B cell (primary cell): ENCODE measurements at places on chromosomes 11 and 22.

- peak; percentile 99 for DNase-seq
These were observed at the start of the genes KIF18A and METTL15 for GRCh38 chr11:28107750-28108618. Gene KIF18A, minus strand, starts transcription at chr11:28108156. Its CDS starts 10,209 bp downstream, at chr11:28097947. Gene METTL15, plus strand, starts transcription at chr11:28108388. Its CDS starts 4,947 bp downstream, at chr11:28113335.

DNA sequence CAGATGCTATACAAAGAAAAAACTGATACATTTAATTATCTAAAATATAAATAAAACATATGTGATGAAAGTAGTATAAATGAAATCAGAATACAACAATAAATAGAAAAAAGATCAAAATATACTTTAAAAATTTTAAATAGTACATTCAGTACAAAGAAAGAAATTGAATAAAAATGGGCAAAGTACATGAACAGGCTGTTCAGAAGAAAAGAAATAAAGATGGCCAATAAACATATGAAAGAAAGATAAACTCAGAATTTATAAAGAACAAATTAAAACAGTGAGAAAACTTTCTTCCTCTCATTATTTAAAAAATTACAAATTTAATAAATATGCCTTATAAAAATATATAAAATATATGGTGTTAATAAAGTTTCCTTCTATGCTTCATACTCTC, 50.5 kb upstream of the AMOTL1 start:
- DNase-seq: no peak

- no peak for DNase-seq
These were observed 3.9 kb downstream of the FRMD8 start for GRCh38 chr11:65390099-65390941.

DNA sequence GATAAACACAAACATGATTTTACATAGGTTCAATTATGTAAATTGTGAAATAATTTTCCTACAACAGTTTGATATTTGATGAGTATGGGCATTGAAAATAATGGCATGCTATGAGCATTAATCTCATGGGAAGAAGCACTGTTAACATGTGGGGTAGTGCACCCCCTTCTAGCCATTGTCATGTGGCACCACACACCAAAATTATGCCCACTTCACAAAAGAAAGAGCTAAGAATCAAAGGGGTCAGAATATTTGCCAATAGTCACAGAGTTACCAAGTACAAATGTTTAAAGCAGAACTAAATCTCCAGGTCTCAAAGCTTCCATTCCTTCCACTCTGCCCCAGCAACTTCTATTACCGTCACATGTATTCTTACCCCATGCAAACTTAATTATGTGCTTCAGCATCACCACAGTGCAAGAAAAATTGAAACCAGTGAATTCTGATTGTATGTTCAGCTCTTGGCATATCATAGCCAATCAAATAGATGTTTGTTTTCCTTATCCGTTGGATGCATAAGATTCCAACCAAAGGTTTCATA, 1273.8 kb downstream of the FAM181B start:
- no peak for DNase-seq

DNA sequence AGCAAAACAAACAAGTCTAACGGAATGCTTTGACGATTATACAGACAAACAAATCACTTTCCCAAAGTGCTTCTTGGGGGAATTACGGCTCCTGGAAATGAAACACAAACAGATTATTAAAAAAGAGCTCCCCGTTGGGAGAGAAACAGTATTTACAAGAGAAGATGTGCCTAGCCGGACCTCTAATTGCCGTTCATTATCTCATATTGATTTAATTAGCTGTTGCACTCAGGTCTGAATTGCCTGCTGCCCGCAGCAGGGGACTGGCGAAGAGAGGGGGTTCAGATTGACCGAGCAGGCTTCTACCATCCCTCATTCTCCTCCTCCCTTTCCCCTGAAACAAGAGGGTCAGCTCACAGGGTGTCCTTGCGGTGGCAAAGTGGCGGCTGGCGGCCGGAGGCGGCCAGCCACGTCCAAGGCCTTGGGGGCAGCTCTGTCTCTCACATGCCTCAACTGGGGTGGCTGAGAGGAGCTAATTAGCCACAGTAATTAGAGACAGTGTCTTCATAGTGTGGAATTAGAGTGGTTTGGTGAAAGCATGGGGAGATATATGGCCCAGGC, 295.1 kb downstream of the MIAT start:
- no peak for DNase-seq

- no peak for DNase-seq
These were observed 76.0 kb downstream of the MYEOV start for GRCh38 chr11:69369945-69370344.

DNA sequence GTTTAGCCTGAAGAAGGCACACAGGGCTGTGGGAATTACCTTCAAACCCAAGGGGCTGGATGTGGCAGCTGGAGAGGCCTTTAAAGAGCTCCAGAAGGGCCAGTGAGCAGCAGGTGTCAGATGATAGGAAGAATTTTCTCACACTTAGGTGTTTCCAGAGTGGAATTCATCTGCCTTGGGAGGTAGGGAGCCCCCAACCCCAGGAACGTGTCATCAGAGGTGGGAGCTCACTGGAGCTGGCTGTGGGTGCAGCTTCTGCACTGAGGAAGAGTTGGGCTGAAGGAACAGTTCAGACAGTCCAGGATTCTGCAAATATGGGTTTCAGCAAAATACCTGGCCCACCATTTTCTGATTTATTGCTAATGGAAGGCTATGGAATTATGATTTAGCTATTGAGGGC, 119.5 kb upstream of the LMO1 start:
- no peak for DNase-seq

DNA sequence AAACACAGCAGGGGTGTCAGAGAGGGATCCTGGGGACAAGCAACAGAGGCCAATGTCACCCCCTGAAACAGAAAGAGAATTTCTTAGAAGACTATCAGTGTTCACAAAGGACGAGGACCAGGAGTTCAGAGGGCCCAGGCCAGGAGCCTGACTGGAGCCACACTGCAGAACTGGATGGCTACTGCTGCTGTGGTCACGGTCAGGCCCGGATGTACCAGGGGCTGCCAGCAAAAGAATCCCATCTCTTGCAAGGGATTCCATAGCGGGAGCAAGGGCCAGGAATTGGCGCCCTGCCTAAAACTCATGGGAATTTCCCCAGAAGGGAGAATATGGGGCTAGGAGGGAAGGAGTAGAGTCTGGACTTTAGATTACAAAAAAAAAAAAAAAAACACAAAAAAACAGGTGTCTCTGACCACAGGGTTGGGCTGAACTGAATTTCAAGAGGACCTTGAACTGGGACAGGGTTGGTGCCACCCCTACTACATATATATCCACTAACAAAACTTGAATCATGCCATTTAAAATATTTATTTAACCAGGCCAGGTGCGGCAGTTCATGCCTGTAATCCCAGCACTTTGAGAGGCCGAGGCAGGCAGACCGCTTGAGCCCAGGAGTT, 15.7 kb upstream of the KCTD14 start:
- no peak for DNase-seq

DNA sequence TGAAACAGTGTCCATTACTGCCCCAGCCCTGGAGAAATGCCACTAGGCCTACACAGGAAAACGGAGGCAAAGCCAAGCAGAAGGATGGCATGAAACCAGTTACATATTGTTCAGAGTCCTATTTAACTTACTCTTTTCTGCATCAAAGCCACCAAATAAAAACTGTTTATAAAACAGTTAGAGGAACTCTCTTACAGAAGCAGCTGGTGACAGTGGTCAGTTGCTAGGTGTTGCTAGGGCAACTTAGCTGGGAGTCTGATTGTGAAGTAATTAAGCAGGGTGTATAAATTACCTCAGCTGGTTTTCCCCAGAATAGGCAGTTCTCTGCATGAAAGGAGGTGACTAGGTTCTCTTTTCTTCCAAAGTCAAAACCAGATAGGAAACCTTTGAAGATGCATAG, 115.6 kb upstream of the ZBED5 start:
- no peak for DNase-seq

GRCh38 chr22:19866665-19867009, 12.0 kb upstream of the GNB1L start:
- no peak for DNase-seq

DNA sequence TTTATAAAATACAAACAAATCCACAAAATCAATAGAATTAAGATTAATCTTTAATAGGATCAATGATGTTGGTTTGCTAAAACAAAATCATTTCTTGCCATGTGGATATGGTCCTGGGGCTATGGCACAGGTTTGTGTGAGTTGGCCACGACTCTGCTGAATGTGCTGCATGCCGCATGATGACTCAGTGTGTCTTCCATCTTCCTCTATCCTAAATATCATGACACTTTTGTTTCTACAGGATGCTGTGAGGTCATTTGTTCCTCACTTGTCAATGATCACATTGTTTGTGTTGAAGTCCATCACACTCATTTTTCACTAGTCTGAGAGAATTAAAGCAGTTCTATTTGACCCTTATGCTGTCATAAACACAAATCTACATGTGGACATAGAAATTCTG, 167.2 kb upstream of the ZBED5 start:
- no peak for DNase-seq

DNA sequence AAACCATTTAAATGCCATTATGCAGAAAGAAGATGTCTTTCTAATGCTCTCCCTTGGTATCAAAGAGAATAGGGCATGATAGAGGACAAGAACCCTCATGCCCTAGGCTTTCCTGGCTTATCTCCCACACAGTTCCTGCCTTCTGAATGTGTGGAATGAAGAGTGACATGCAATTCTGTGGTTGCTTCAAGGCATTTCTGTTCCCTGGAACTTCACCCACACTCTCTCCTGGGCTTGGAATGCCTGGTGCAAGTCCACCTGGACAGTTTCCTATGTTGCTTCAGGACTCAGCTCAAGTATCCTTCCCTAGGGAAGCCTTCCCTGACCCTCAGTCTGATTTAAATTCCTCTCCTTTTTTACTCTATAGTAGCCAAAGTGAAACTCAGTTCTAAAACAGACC, 53.8 kb upstream of the DRD2 start:
- no peak for DNase-seq

GRCh38 chr11:87460842-87461637, 423.3 kb downstream of the TMEM135 start:
- DNase-seq: no peak

DNA sequence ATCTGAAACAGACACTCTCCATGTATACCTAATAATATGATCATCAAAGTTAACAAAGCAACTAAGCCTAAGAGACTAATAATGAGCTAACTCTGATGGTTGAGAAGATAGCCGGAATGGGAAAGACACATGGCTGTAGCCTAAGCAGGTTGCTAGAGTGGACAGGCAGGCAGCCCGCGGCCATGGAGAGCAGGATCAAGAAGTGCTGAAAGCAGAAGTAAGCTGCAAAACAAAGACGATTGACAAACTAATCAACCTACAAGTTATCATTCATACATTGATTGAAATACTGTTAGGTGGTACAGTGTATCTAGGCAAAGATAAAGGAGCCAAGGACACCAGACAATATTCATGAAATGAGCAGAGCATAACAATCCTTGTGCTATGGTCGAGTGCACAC, 29.3 kb downstream of the SLN start:
- no peak for DNase-seq

DNA sequence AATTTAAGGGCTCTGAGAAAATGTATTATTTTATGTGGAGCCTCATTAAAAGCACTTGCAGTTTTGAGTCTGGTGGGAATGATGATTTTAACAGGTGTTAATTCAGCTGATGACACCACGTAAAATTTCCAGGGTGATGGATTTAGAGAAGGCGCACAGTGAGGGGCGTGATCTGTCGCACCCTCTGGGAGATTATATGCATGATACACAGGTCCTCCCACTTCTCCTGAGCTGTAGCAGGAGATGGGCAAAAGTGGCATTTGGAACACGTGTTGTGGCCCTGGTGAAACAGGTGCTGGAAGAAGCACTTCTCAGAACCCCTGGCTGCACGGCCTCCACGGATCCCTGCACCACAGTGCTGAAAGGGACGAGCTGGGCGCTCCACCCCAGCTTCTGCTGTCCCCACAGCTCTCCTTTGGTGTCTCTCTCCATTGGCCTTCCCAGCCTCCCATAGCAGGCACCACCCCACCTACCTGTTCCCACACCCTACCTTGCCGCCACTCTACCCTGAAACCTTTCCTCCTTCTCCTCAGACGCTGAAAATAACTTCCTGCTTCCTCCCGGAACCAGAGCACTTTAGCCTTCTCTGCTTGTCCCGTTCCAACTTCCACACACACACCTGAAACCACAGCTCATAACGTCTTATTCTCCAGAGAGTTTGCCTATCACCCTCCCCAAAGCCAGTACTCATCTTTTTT, 6.9 kb upstream of the SORL1 start:
- DNase-seq: no peak

- no peak for DNase-seq
These were observed 27.5 kb downstream of the FOLR3 start for GRCh38 chr11:72162891-72163492.

GRCh38 chr11:74742070-74742469, 6.6 kb upstream of the RNF169 start:
- DNase-seq: no peak

GRCh38 chr11:6411594-6412031, 7.3 kb downstream of the APBB1 start:
- DNase-seq: no peak
